ENCODE measurements at places on chromosomes 1 and 21.

- DNase-seq: no peak
Measured at GRCh38 chr1:19398309-19398760, 86.2 kb downstream of the SLC66A1 start.

DNA sequence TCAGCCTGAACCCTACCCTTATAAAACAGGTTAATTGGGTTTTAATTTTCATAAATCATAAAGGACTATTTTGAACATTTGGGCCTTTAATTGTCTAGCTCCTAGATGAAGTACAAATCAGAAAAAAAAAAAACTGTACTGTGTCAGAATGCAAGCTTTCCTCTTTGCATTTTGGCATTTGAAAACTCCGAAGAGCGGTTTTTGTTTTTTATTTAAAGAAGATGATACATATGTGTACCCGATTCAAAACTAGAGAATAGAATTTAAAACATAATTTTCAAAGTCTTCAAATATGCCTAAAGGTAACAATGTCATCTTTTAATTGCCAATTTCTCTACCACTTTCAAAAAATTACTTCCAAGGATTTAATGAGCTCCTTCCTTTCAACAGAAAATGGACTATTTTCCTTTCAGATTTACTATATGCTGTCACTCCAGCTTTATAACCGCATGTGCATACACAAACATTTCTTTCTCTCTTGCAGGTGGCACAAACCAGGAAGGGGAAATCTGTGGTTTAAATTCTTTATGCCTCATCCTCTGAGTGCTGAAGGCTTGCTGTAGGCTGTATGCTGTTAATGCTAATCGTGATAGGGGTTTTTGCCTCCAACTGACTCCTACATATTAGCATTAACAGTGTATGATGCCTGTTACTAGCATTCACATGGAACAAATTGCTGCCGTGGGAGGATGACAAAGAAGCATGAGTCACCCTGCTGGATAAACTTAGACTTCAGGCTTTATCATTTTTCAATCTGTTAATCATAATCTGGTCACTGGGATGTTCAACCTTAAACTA lies 33.7 kb downstream of the MRPL39 start:
- no peak for DNase-seq

DNA sequence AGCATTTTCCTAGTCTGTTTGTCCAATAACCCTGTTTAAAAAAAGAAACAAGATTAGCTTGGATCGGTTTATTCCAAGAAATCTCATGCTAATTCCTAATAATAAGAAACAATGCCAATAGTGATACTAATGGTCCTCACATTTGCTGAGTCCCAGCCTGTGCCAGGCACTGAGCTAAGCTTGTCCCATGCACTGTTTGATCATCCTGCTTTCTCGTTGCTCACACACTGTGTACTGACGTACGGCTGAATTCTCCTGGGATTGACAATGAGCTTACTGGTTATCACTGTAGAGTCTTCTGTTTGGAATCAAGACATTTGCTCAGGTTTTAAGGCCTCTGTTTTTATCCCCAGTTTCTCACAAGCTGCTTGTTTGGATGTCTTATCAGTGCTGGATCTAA lies 71.1 kb downstream of the CACNA1E start:
- no peak for DNase-seq

DNA sequence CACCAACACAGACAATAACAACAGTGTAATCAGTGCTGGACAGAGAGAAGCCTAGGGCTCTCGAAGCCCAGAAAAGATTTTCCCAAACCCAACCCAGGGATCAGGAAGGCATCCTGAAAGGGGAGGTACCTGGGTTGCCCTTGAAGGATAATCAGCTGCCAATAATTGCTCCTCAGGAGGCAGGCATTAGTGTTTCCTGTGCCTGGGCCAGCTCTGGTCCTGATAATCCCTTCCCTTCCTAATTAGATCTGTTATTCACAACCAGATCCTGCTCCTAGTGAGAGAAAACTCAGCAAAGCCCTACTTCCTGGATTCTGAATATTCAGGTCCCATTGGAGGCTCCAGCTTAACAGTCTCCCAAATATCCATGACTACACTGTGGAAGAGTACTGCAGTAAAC lies 117.4 kb downstream of the DMRTA2 start:
- DNase-seq: no peak

DNA sequence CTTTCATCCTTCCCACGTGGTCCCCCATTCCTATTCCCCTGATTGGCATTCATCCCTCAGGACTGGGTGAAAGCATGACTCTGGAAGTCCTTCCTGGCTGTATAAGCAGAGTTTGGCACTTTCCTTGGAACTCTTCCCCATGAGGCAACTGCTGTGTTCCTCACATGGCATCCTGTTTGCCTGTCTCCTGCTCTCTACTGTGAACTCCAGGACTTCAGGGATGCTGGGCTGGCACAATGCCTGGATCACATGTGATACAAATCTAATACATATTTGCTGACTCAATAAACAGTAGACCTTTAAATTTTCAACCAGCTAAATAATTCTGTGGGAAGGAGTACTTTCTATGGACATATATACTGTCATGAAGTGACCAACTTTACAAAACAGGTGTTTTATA lies 46.8 kb upstream of the EDEM3 start:
- DNase-seq: no peak

- no peak for DNase-seq
Measured at GRCh38 chr1:159945483-159946241, at the start of gene IGSF9. Gene IGSF9, minus strand, starts transcription at chr1:159945613. Its CDS starts 2,159 bp downstream, at chr1:159943454.
